ENCODE measurements at places on chromosomes 11 and 22.

GRCh38 chr11:106714199-106714598, 304.1 kb downstream of the GUCY1A2 start:
- DNase-seq = no peak

DNA sequence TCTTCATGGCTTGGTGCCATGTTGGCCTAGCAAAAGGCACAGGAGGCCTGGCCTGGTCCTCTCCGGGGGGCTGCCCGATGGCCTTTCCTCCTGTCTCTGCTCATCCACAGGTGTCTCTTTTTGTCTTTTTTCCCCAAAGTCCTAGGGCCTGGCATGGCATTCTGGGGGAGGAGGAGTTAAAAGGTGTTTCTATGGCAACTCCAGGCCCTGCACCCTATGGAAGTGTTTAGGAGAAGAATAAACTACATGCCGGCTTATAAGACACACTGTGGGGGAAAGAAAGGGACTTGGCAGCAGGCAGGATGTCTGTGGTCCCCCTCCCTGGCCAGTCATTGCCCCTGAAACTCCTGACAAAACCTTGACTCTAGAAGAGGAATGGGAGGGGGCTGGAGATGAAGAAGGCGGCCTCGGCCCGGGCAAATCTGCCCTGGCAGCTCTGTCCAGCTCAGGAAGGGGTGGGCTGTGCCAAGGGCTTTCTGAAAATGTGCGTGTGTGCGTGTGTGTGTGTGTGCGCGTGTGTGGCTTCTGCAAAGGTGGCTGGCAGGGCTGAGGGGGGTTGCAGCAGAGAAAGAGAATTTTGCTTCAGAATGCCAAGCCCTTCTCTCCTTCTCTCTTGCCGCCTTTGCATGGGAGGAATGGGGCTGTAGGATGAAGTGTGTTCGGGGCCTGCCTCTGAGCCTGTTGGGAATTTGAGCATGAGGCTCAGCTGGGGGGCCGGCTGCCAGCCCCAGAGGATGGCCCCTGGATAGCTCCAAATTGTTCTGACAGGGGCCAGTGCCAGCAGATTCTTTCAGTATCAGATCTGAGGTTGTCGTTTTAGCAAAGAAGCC, 3.2 kb downstream of the TIMP3 start:
- DNase-seq = no peak

- DNase-seq = no peak
These were observed 117.3 kb downstream of the ETS1 start for GRCh38 chr11:128470081-128470480.

- DNase-seq = no peak
These were observed 57.7 kb downstream of the DGCR2 start for GRCh38 chr22:19064354-19065054.

DNA sequence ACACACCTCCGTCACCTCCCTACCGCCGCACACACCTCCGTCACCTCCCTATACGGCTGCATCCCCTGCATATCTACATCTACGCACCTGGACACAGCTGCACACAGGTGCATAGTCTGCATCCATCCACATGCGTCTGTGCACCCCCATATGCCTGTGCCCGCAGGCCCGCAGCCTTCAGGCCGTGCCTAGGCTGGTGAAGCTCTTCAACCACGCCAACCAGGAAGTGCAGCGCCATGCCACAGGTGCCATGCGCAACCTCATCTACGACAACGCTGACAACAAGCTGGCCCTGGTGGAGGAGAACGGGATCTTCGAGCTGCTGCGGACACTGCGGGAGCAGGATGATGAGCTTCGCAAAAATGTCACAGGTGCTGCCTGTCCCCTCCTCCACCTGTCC, 4.8 kb downstream of the PKP3 start:
- no peak for DNase-seq

GRCh38 chr11:10450462-10451425, 4.3 kb upstream of the AMPD3 start:
- DNase-seq = no peak

DNA sequence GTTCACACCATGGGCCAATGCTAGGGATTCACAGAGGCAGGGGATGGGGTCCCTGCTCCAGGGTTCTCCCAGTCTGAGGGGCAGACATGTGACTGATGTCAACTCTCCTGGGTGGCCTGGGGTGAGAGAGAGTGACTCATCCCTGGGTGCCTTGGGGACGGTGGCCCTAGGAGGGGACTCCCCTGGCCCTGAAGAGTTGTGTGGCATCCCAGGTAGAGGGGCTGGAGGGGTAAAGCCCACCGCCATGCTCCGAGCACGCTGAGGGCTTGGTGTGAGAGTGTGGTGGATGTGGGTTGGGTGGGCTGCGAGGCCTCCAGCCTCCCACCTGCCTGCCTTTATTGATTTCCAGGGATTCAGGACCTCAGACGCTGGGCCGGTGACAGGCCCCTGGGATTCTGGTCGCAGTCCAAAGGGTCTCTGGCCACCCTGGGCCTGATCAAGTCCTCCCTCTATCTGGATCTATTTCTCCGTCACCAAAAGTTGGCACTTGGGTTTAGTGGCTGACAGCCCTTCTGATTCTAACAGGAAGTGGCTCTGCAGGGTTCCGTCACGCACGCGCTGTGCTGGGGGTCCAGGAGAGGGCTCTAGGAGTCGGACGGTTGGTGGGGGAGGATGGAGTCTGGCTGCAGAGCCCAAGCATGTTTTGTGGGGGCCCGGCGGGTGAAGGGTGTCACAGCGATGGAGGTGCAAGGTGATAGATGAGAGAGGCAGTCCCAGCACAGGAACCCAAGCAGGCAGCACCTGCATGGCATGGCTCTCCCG, 27.3 kb upstream of the WNT7B start:
- no peak for DNase-seq

DNA sequence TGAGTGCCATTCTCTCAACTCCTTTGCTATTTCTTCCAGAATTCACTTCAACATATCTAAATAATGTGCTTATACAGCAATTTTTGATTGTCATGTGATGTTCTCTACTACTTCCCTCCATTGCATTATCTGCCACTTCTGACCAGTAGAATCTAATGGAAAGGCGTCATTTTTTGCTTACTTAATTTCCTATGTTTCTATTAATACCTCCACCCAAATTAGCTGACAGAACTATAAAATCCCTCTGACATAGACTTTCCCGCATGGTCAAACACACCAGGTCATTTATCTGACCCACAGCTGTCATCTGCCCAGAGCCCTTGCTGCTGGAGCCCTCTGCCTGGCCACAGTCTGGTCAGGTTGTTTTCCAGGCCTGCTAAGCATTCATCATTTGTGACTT, 258.6 kb upstream of the NARS2 start:
- DNase-seq = no peak

DNA sequence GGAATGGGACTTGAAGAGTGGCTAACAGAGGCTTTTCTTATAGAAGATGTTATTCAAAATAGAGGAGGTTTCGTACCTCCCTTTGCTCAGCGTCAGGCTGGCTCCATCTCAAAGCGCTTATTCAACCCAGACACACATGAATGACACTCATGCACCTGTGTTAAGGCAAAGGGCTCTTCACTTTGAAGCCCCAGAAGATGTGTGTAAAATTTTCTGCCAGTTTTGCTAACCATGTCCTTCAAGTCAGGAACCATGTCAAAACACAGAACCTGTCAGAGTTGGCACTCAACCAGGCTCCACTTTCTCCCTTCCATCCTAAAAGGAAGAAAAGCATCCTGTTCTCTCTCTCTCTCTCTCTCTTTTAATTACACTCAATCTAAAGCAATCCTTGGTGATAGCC, 352.8 kb upstream of the NARS2 start:
- no peak for DNase-seq

GRCh38 chr11:2951231-2952110, 22.3 kb upstream of the PHLDA2 start:
- no peak for DNase-seq

DNA sequence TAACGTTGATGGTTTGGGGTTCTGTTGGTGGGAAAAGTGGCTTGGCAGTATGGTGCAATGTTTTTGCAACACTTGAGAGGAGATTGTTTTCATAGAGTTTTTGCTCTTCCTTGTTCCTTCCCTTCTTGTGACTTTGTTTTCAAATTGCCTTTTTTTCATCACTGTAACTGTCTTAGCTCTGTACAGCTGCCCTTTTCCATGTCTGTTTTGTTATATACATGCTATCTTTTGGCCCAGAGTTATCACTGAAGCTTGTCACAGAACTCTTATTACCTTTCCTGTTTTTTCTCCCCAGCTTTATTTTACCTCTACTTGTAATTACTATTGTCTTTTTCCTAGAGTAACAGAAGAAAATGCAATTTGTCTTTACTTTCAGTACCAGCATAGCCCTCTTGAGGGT, 154.1 kb downstream of the DDX10 start:
- no peak for DNase-seq

- no peak for DNase-seq
These were observed 580 bp downstream of the DTX4 start for GRCh38 chr11:59172345-59173079.

GRCh38 chr11:15539645-15540044, 424.9 kb downstream of the INSC start:
- no peak for DNase-seq

DNA sequence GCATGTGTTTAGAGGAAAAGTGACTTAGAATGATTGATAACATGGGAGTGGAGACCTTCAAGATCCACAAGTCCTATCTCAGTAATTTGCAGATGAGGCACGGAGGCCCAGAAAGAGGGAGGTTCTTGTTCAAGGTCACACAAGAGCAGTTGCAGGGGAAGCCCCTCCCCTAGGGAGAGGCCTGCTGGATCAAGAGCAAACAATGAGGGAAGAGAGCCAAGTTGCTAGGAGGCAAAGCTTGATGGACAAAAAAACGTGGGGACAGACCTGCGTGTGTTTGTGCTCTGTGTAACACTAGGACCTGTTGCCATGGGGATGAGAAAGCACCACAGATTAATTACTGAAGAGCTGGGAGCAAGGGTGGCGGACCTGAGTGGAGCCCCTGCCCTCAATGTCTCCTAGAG, 6.4 kb upstream of the MFRP start:
- DNase-seq = no peak

DNA sequence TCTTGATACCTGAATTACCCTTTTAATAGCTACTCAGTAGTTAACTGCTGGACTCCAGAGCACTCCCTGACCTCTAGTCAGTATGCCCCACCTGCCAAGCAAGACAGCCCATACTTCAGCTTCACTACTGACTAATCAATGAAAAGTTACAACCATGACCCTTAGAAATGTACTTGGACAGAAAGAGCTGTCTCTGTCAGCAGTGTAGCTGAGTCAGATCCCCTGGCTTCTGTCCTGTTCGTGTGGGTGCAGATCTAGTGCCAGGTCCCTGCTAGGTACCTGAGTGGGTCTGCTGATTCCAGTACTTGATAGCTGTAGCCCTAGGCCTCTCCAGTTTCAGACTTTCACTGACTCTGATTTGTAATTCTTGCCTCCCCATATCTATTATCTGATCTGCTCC, 265.8 kb upstream of the POU2AF2 start:
- no peak for DNase-seq

GRCh38 chr11:44088871-44089270, 6.6 kb upstream of the EXT2 start:
- DNase-seq = no peak

DNA sequence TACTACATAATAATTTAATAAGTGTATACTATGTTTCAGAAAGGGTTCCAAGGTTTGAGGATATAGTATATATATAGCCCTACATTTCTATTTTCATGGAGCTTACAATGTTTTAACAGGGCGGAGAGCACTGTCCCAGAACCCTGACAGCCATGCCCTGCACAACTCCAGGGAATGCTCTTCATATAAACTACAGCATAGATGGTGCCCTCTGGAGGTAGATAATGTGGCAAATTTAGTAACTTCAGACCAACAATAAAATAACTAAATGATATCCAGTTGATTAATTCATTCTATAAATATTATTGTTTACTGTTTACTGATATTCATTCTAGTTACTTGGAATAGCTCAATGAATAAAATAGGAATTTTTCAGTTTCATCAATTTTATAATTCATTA, 693.7 kb upstream of the CCDC179 start:
- DNase-seq = no peak

DNA sequence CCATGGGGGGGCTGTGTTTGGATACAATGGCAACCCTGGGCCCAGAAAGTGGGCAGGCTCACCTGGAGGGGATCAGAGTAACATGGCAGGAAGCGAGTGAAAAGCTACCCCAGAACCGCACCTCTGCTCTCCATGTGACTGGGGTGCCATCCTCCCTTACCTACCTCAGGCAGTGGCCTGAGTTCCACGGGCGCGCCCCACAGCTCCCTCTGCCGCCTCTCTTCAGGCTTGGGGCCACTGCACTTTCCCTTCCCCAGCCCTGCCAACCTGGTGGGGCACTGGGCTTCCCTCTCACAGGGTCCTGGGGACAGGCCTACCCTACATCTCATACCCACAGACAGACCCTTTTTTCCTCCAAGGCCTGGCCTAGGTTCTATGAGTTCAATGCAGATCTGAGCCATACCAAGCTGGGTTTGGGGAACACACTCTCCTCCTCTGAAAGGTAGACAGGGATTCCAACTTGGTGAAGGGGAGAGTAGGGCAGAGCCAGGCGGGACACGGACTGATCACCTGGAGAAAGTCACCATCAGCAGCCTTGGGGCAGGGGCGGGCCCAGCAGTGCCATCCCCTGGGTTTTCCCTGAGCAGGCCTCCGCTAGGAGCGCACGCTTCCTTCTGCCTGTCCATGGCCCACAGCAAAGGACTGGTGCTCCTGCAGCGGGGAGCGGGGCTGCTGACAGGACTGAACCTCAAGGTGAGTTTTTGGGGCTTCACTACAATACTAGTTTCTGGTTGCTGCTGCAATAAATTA, 7.1 kb downstream of the GALR3 start:
- DNase-seq = no peak

Data from esophagus squamous epithelium (tissue), 5 donors.